ENCODE measurements at places on chromosomes 3 and 15.

- DNase-seq: no peak
Observed at GRCh38 chr3:152731511-152731910, 103.4 kb upstream of the P2RY1 start.

- DNase-seq: no peak
Observed at GRCh38 chr3:26081806-26082205, 291.9 kb downstream of the OXSM start.

DNA sequence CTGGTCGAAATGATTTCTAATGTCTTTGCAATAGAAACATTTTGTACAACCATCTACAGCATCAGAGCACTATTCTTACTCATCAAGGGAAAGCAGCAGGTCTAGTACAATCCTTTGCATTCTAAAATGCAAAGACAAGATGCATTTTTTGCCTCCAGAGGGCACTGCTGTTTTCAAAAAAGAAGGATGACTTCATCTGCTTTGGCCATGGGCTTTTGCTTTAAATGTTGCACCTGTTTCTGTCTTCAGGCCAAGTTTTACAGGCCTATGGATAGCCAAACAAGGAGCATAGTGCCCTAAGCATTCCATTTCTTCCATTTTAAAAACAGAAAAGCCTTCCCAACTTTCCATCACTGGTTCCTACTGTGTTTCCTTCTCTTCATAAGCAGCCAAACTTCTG is 3.4 kb downstream of the PARP9 start:
- no peak for DNase-seq

GRCh38 chr3:61401359-61401758 is 150.1 kb upstream of the FHIT start:
- no peak for DNase-seq

- no peak for DNase-seq
Observed at GRCh38 chr15:79373728-79374127, 58.4 kb upstream of the MINAR1 start.

GRCh38 chr3:60055765-60056164 is 1005.9 kb upstream of the CFAP20DC start:
- DNase-seq: no peak

- no peak for DNase-seq
Observed at GRCh38 chr3:82640254-82640653, 878.8 kb upstream of the GBE1 start.

- no peak for DNase-seq
Observed at GRCh38 chr15:87731630-87732029, 524.9 kb downstream of the NTRK3 start.

DNA sequence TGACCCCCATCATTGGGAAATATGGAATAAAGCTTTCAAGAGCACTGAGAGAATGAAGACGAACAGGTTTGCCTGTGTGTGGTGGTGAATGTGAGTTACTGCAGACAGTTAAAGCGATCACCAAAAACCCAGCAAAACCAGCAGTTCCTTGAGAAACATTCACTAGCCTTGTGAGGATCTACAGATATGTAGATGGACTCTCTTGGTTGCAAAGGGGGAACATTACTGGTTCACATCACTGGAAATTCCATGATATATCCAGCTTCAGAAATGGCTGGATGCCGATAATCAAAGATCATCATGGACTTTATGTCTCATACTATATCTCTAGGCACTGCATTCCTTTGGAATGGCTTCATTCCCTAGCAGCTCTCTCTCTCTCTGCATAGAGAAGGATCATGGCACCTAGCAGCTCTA is 10.2 kb upstream of the HERC1 start:
- DNase-seq: no peak

DNA sequence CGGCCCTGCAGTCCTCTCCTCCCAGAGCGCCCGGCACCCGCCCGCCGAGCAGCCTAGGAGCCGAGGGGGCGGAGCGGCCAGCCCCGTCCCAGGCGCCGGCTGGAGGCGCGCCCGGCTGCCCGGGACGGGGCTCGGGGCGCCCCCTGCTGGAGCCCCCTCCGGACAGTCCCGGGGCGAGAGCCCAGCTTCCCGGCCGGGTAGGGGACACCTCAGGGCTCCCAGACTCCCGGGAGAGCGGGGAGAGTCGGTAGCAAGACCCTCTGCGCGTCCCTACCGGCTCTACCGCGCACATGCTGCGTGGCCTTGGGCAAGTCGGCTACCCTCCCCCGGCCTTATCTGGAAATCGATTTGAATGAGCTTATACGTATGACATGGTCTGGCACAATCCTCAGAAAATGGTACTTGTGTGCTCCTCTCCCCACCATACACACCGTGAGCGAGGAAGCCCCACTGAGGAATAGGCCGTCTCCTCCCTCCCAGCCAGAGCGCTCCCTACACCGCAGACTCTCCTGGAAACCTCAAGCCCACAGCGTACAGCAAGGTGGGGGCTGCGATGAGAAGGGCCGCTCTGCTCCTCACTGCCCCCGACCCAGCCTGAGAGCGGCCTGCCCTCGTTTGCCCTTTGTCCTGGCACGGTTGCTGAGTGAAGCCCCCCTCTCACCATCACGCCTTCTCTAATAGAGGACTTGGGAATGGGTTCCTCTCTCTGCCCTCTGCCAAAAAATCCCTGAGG is at the start of gene DAPK2:
DAPK2 (minus strand) TSS at position 65 of the 733 bp plus-strand sequence. CDS start 6,224 bp downstream, outside the sequence.
- DNase-seq: peak; percentile 44

- no peak for DNase-seq
Observed at GRCh38 chr15:70535071-70535954, 228.0 kb downstream of the UACA start.
